Right lung (tissue), 10 donors: ENCODE measurements at places on chromosomes 12 and 14. TPM values are rescaled to one million over a fixed set of nuclear protein-coding genes. Genes with fewer than 3 reads are reported as not detected.

Gene SERPINA3
- polyA plus RNA-seq, result 1.2 TPM

Gene KRT78
- polyA plus RNA-seq, result not detected

Gene IRAK4
- 16.5 TPM for polyA plus RNA-seq

Gene GLT8D2
- polyA plus RNA-seq, result 29.5 TPM

Gene HSPA2
- polyA plus RNA-seq, result 12.9 TPM
